Inflammatory macrophage (primary cell): ENCODE measurements at places on chromosomes 16 and 17.

- no peak for DNase-seq
Observed at GRCh38 chr16:17403859-17404545, 66.8 kb downstream of the XYLT1 start.

GRCh38 chr17:19447085-19447583 lies 36.1 kb downstream of the RNF112 start:
- DNase-seq: peak; percentile 84

DNA sequence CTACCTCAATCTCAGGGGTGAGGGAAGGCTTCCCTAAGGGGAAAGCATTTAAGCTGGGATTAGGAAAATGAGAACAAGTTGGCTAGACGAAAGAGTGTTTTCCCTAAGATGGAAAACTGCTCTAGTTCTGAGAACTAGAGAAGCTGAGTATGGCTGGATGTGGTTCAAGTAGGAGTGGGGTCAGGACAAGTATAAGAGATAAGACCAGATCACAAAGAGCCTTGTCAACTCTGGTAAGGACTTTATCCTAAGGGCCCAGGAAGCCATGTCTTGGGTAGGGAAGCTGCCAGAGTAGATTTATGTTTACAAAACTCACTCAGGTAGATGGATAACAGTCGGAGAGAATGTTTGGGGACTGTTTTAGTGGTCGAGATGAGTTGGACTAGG lies 1.7 kb downstream of the ANKS4B start:
- no peak for DNase-seq

DNA sequence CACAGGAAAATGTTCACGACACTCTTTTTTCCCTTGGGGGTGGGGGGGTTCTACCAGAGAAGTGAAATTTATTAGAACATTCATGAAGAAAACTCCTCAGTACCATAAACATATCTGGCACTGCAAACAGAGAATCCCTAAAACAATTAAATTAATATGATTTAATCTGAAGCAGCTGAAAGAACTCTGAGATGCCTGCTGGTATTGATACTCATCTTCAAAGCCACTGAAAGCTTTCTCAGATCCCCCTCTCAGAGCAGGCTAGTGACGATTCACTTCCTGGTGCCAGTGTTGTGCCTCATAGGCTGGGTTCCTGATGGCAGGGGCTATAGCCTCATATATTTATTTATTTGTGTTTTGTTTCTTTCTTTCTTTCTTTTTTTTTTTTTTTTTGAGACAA lies 52.7 kb downstream of the MYH10 start:
- no peak for DNase-seq

- no peak for DNase-seq
Observed at GRCh38 chr16:80580109-80580832, 39.5 kb downstream of the DYNLRB2 start.

DNA sequence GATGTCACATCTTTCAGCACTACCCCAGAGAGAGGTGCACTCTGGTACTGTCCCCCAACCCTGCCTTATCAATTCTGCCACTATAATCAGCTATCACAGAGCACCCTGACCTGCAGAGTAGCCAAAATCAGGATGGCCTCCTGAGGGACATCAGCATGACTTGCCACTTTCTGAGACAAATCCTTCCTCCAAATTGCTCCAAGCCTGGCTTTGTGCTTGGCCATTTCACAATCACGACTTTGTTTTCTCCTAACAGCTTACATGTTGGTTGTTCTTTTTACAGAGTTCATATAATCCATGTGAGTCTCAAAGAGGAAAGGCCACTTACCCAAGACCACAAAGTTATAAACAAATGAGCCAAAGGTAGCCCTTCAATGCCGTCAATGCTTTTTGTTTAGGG lies 449.0 kb upstream of the CDH5 start:
- no peak for DNase-seq

DNA sequence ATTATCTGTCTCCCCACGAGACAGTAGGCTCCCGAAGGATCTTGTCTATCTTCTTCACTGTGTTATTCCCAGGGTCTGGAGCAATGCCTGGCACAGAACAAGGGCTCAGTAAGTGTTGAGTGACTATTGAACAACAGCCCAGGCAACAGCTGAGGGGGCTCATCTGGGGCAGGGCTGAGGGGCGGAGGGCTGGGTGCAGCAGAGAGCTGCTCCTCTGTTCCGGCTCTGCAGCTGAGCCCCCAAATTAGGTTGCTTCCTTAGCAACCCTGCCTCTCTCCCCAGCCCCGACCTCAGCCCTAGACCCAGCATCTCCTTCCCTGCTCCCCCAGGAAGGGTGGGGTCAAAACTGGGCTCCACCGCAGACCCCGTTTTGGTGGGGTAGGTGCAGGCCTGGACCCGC lies 32.2 kb downstream of the ITGAE start:
- no peak for DNase-seq

DNA sequence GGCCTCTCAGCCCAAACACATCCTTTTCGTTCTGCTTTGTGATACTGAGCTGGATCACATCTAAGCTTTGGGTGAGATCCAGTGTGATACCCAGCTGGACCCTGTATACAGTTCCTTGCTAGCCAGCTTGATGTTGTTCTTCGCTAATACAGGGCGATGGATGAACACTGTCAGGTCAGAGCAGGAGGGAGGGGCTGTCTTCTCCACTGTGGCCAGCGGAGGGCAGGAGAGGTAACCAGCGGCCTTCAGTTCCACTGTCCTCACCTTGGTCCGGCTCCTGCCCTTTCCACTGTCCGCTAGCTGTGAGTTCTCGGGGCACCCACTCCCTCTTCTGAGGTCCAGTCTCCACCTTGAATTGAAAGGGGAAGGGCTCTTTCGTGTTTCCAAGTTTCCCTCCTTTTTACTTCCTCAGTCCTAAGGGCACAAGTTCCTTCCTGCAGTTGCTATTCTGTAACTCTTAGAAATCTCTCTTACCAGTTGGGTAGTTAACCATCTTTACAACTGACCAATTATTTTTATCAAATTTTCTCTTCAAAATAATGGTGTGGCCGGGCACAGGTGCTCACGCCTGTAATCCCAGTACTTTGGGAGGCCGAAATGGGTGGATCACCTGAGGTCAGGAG lies 3.0 kb upstream of the ZNF213 start:
- peak; percentile 25 for DNase-seq

GRCh38 chr17:32558997-32559650 lies 72.3 kb downstream of the CDK5R1 start:
- no peak for DNase-seq

DNA sequence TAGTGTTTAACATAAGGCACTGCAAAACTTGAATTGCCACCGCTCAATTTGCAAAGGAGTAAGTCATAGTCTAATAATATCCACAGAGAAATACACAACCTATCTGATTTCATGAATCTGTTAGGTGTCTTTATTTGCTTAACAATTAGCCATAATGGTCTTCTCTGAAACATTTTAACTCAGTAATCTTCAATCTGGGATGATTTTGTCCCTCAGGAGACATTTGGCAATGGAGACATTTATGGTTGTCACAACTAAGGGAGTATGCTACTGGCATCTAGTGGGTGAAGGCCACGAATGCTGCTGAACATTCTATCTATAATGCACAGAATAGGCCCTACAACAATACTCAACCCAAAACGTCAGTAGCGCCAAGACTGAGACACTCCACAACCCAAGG lies 4.3 kb downstream of the UBE2G1 start:
- DNase-seq: no peak

- no peak for DNase-seq
Observed at GRCh38 chr16:66429290-66429962, 2.3 kb downstream of the BEAN1 start.

DNA sequence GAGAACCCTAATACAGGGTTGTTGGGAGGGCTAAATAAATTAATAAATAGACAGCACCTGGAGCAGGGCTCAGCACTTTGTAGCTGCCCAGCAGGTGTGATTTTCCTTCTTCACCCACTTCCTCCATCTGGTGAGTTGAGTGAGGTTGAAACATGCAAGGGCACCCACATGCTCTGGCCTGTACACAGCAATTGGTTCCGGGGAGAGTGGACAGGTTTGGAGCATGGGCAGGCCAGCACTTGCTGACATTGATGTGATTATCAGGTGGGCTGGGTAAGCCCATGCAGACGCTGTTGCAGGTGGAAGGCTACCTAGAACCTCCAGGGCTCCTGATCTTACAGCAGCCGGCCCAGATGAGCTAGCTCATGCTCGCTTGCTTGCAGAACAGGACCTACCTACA lies 1.3 kb upstream of the MRTFB start:
- no peak for DNase-seq

GRCh38 chr16:83455716-83456115 lies 352.1 kb upstream of the HSBP1 start:
- no peak for DNase-seq

DNA sequence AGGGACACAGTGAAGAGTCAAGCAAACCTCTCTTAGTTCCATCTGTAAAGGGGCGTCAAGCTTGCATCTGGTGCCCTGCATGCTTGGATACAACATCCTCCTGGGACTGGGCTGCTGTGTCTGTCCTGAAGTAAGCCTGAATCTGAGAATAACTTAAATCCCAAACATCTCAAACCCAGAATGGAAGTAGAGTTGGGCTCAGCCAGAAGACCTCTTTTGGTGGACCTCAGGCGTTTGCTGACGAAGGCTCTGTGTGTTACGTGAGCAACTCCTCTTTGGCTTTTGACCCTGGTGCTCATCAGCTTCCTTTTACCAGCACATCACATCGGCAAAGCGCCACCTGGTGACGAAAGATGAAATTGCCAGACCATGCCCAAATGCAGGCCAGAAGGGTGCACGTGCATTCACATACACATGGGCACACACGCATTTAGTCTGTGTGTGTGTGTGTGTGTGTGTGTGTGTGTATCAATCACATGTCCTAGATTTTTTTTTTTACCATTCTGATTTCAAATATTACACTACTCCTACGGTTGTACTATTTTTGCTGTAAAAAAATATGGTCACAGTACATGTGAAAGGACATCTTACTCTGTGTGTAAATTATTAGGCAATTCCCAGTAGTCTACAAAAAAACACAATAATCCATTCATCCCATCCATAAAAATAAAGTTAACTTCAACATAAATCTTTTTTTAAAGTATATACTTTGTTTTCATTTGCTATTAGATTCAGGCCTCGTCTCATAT lies 41.1 kb upstream of the FOXJ1 start:
- DNase-seq: peak; percentile 91

DNA sequence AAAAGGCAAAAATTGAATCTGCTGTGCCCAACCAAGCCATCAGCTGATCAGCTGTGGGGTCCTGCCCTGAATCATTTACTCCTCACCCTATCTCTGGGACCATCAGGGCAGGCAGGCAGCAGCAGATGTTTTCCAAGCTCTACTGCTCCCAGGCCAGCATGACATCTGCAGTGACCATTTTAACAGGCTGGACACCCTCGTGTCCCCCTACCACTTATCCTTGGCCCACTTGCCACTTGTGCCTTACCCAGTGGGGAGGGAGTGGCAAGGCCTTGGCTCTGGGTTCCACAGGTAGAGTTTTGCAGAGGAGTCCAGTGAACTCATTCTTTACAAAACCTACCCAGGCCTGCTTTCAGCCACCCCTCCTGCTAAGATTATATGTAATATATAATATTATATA lies 12.0 kb upstream of the CA4 start:
- DNase-seq: no peak

- no peak for DNase-seq
Observed at GRCh38 chr17:70560471-70560870, 391.1 kb downstream of the KCNJ2 start.

GRCh38 chr17:76812968-76813367 lies 55.2 kb upstream of the MGAT5B start:
- no peak for DNase-seq

- no peak for DNase-seq
Observed at GRCh38 chr17:80339731-80340456, 75.1 kb upstream of the ENDOV start.

DNA sequence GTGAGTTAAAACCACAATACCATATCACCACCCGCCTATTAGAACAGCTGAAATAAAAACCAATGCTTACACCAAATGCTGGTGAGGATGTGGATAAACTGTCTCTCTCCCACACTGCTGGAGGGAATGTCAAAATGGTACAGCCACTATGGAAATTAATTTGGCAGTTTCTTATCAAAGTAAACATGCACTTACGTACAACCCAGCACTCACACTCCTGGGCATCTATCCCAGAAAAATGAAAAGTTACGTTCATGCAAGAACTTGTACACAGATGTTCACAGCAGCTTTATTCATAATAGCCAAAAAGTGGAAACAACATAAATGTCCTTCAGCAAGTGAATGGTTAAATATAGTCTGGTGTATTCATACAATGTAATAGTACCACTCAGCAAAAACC lies 173.2 kb upstream of the MYOCD start:
- no peak for DNase-seq

DNA sequence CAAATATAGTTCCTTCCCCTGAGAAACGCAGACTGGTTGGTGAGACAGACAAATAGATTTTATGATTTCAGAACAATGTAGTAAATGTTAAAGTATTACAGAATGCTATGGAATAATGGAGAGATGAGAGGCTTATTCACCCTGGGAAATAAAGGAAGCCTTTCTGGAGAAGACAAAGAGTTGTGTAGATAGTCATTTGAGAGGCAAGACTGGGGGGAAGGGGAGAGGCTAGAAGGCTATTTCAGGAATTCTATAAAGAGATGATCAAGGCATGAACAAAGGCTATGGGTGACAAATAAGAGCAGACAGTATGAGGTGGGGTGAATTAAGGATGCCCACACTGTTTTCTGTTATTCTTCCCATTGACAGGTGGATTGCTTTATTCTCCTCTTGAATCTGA lies 211.4 kb downstream of the GRIN2A start:
- no peak for DNase-seq

GRCh38 chr16:61908426-61908825 lies 127.8 kb downstream of the CDH8 start:
- DNase-seq: no peak

- DNase-seq: peak; percentile 41
Observed at GRCh38 chr16:67000384-67001351, 12.3 kb downstream of the CES4A start.

GRCh38 chr16:57297856-57298255 lies 13.4 kb upstream of the PLLP start:
- peak; percentile 15 for DNase-seq

GRCh38 chr16:55906123-55906522 lies 30.9 kb upstream of the CES5A start:
- no peak for DNase-seq

- no peak for DNase-seq
Observed at GRCh38 chr16:69431948-69432468, 7.6 kb downstream of the CYB5B start.

DNA sequence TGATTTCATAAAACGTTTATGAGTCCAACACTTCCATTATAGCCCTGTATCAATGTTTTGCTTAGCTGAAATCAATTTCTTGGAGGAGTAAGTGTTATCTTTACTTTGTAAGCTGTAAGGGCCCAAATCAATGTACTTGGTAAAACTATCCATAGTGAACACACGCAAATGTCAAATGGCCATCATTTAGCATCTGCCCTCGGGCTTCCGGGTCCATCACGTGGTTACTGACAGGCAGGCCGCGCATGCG lies 687 bp upstream of the NARF start:
- DNase-seq: peak; percentile 92

- DNase-seq: no peak
Observed at GRCh38 chr16:8828541-8829165, 31.0 kb downstream of the PMM2 start.

- DNase-seq: no peak
Observed at GRCh38 chr17:36136036-36136435, 32.4 kb downstream of the CCL4 start.
